ENCODE measurements at places on chromosomes 6 and 20.

GRCh38 chr20:57259938-57260921 is 6.2 kb downstream of the BMP7 start:
- DNase-seq, result no peak

DNA sequence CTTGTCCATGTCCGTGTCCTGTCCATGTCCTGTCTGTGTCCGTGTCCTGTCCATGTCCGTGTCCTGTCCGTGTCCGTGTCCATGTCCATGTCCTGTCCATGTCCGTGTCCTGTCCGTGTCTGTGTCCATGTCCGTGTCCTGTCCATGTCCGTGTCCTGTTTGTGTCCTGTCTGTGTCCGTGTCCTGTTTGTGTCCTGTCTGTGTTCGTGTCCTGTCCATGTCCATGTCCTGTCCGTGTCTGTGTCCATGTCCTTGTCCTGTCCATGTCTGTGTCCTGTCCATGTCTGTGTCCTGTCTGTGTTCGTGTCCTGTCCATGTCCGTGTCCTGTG is 55.0 kb upstream of the BHLHE23 start:
- no peak for DNase-seq

DNA sequence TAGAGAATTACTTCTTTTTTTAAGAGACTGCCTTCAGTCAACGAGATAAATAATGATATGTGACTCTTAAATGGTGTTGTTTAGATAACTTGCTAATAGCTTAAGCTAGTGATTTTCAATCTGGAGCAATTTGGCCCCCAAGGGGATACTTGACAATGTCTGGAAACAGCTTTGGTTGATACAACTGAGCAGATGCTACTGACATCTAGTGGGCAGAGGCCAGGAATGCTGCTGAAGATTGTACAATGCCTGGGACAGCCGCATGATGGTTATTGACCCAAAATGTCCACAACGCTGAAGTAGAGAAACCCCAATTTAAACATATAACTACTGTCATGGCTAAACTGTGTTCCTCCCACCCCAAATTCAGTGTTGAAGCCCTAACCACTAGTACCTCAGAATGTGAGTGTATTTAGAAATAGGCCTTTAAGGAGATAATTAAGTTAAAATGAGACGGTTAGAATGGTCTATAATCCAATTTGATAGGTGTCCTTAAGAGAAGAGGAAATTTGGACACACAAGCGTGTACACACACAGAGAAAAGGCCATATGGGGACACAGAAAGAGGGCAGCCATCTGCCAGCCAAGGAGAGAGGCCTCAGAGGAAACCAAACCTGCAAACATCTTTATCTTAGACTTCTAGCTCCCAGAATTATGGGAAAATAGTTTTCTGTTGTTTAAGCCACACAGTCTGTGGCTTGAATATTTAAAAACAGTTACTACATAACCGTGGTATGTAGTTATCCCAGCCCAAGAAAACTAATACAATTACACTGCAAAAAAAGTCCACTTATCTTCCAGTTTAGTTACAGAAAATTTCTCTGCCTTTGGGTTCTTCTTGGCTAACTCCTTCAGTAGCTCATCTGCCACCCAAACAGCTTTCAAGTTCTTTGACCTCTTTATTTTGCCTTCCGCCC is 22.2 kb downstream of the RWDD2A start:
- peak; percentile 24 for DNase-seq

- DNase-seq, result peak; percentile 89
Measured at GRCh38 chr6:42075159-42075838, 25.0 kb downstream of the TAF8 start.

DNA sequence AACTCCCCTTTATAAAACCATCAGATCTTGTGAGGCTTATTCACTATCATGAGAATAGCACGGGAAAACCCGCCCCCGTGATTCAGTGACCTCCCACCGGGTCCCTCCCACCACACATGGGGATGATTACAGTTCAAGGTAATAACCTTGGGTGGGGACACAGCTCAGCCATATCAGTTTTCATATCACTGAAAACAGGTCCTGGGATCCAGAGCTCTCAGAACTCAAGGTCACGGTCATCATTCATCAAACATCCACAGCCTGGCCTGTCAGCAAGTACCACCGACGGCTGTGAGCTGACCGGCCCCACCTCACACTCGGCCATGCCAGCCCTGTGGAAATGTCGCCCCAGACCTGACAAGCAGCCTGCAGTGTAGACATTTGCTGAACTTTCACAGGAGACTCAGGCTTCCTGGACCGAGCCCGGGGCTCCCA is 14.1 kb upstream of the FRMD1 start:
- DNase-seq, result no peak

DNA sequence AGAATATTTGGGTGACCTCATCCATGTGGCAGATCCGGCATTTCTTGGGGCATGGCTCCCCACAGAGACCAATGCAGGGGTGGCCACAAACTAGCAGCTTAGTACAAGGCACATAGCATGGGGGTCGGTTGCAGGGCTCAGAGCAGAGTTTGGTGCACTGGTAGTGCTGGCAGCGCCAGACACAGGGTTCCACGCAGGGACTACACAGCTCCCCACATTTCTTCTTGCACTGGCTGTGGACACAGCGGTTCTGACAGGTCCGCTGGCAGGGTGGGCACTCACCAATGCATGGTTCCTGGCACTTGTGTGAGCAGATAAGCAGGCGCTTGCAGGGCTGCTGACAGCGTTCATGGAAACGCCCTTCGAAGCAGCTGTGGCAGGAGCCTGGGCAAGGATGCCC is 29.1 kb downstream of the DDX27 start:
- DNase-seq, result no peak

GRCh38 chr6:134938896-134939295 is 11.0 kb downstream of the ALDH8A1 start:
- DNase-seq, result no peak

GRCh38 chr6:150152891-150153876 is 10.3 kb downstream of the PPP1R14C start:
- DNase-seq, result no peak

DNA sequence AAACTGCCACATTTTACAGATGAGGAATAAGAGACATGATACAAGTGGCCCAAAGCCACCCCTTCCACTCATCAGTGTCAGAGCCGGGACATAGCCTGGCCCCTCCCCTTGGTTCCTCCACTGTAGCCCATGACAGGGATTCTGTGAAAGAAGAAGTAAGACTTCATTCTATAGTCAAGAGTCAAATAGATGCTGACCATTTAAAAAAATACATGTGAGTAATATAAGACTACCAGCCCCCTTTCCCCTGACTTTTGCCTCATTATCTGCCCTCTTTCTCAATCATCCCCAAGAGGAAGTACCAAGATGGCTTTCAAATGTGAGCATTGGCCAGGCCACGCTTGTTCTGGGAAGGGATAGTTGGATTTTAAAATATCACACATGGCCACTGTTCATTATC is 57.8 kb upstream of the TAB2 start:
- no peak for DNase-seq

DNA sequence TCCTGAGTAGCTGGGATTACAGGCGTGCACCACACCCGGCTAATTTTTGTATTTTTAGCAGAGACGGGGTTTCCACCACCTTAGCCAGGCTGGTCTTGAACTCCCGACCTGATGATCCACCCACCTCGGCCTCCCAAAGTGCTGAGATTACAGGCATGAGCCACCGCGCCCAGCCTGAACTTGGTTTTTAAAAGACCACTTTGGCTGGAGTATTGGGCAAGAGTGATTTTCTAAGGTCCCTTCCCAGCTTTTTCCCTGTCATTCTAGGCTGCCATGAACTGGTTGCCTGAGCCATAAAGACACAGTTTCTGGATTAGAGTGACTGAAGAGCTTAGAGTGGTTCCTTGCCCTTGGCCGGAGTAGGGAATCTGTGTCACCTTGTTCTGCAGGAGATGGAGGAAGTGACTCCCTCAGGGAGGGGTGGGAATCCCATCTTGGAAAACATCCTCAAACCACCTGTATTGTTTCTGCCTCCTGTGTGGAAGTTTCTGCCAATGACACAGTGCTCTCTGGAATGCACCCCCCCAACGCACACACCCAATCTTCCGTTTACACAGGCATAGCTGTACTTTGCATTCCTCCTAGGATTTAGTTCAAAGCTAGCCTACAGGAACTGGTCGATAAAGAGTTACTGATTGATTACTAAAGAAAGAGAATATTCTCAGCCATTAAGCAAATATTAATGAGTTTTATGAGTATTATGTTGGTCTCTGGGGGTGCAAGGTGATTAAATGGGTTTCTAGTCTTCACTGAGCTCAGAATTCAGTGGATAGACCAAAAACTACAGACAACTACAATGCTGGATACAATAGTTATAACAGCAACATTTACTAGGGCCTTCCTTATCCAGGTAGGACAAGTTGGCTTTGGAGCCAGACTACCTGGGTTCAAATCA is 18.2 kb downstream of the BCL2L1 start:
- no peak for DNase-seq

DNA sequence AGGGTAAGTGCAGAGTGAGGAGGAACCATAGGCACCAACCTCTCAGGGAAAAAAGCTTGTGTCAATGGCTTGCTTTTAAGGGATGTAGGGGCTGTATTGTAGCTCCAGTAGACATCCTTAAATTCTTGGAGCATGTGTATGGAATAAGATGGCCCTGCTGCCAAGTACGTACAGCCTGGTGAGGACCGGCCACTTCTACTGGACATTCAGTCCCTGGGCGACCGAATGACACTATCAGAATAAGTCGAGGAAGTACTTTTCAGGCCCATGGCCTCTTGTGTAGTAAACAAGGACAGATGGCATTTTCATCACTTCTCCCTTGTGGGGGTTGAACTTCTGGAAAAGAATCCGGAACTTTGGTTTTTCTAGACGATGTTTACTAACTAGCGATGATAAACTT is 32.8 kb downstream of the GFRA4 start:
- no peak for DNase-seq

- no peak for DNase-seq
Measured at GRCh38 chr6:166747644-166748595, 120.9 kb upstream of the RPS6KA2 start.

- DNase-seq, result no peak
Measured at GRCh38 chr6:78308025-78308424, 559.3 kb upstream of the IRAK1BP1 start.

GRCh38 chr6:116877743-116878142 is 701 bp downstream of the RFX6 start:
- no peak for DNase-seq

- DNase-seq, result no peak
Measured at GRCh38 chr6:108105571-108105970, 31.0 kb upstream of the OSTM1 start.

DNA sequence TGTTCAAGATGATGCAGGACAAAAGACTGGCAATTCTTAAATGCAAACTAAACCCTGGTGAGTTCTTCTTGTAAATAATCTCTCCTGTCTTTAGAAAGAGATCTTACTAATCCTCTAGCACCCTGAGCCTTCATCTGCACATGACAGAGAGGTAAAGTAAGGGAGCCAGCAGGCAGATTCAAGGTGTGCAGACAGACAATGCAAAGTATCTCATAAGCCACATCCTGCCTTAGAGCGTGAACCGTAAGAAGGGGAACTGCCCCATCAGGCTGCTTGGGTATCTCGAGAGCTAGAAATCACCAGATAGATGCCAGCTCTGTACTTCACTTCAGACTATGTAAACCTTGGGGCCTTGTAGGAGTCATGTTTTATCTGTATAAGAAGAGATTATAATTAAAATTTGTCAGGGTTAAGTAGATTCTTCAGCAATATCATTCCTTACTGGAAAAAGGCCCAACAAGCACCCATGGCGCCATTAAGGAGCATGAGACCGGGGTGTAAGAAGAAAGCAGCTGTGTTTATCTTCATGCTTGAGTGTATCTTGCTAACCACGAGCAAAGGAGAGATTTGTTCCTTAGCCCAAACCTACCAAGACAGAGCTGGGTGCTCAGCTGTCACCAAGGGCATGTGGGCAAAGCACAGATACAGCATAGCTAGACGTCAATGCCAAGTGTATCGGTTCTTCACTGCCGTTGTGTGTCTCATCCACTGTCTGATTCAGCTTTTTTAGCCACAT is 24.4 kb downstream of the CNR1 start:
- no peak for DNase-seq

DNA sequence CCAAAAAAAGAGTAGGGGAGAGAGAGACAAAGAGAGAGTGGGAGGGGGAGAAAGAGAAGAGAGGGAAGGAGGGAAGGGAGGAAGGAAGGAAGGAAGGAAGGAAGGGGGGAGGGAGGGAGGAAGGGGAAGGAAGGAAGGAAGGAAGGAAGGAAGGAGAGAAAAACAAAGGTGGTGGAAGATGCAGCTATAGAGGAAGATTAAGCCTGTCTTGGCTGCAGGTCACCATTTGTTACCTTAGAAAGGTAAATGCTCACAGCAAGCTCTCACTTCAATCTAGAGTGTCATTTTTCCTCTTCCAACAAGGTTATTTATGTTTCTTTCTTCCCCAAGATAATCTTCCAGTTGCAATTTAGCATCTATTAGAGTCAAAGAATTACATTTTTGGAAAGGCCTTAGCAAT is 284.0 kb downstream of the PHACTR1 start:
- DNase-seq, result no peak

- peak; percentile 81 for DNase-seq
Measured at GRCh38 chr6:46044881-46045617, 29.4 kb upstream of the CLIC5 start.

DNA sequence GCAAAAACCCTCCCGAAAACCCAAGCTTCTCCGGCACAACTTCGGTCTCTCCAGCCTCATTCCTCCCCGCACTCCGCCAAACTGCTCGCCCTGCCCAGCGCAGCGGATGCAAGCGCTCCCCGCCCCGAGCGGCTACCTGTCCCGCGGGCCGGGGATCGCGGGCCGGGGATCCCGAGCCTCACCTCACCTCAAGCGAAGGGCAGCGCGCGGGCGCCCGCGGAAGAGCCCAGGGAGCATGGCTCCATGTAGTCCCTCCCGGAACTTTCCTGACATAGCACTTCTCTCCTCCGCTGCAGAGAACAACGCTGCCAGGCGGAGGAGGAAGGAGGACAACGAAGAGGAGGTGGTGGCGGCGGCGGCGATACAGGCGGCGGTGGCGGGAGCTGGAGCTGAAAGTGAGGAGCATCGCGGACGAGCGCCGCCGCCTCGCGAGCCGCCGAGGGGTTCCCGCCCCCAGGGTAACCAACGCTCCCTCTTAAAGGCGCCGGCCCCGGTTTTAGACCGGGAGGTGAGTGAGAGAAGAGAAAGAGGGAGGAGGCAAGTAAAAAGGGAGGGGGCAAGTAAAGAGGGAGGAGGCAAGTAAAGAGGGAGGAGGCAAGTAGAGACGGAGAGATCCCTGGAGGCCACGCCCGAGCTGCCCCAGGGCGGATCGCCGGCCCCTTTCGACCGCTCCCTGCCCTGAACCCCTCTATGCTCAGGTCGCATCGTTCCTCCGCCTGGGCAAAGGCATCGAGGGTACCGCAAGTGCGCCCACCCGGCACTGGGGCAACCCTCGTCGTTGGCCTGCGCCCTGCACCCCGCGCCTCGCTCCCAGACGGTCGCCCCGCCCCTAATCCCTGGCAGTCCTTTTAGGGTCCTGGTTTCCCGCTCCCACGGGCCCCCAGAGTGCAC is at the start of gene GPR63:
TSS of gene GPR63 (minus strand) at position 397 of the 891 bp plus-strand sequence. CDS start 37,746 bp downstream, outside the sequence.
- peak; percentile 69 for DNase-seq

- no peak for DNase-seq
Measured at GRCh38 chr20:1045860-1046418, 43.8 kb upstream of the RSPO4 start.

Data from COLO829 (cell line).